ENCODE measurements at places on chromosomes 5 and 9. TPM values are rescaled to one million over a fixed set of nuclear protein-coding genes. Genes with fewer than 3 reads are reported as not detected.

The SH3GL2 gene
- not detected for total RNA-seq

The ADAMTS12 gene
- total RNA-seq = 9.8 TPM

The BRD8 gene
- total RNA-seq = 43.0 TPM

The CDK5RAP2 gene
- 22.9 TPM for total RNA-seq

The SPATA24 gene
- 7.7 TPM for total RNA-seq

The SIGMAR1 gene
- total RNA-seq = 34.9 TPM

The PPP1R26 gene
- total RNA-seq = 5.7 TPM

The MCC gene
- 50.8 TPM for total RNA-seq

The ELAVL2 gene
- total RNA-seq = under 0.01 TPM

The OTP gene
- total RNA-seq = not detected

The APBA1 gene
- 5.7 TPM for total RNA-seq

The PCDHA1 gene
- under 0.01 TPM for total RNA-seq

The ENC1 gene
- total RNA-seq = 14.5 TPM

The MCTP1 gene
- 4.4 TPM for total RNA-seq

The IL3 gene
- total RNA-seq = not detected

The PTRH1 gene
- total RNA-seq = 17.3 TPM

All from bronchial smooth muscle cell (primary cell).